ENCODE measurements at places on chromosomes 11 and 22.

- DNase-seq, result no peak
Measured at GRCh38 chr11:34758262-34758661, 137.4 kb downstream of the EHF start.

DNA sequence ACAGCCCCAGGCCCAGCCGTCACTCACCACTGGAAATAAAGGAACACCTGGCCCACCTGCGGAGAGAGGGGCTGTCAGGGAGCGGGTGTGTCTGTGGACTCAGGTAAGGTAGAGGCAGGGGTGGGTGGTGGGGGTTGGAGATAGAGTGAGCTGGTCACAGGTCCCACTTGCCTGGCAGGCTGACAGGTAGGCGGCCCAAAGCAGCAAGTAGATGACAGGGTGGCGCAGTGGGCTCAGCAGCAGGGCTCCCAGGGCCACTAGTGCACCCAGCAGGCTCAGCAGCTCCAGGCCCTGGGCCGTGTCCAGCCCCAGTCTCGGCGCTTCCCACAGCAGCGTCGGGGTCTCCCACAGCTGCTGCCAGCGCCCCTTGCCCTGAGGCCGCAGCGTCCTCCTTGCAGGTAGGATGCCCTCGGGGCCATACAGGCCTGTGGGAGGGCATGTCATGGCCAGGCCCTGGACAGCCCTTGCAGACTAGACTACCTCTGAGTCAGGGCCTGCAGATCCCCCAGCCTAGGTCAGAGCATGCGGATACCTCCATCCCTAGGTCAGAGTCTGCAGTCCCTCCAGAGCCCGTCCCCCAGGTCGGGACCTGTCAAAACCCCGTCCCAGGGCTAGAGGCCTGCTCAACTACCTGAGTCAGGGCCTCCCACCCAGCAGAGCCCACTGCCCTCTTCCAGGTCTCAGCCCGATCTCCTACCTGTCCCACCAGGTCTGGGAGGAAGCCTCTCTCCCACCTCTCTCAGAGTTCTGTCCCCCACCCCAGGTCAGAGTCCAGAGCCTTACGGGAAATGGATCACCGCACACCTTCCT lies 686 bp downstream of the LMF2 start:
- DNase-seq, result no peak

GRCh38 chr11:132245403-132246385 lies 875.3 kb downstream of the NTM start:
- no peak for DNase-seq

- no peak for DNase-seq
Measured at GRCh38 chr11:30585125-30585891, 845 bp downstream of the MPPED2 start.

GRCh38 chr22:49475253-49475652 lies 352.4 kb downstream of the BRD1 start:
- DNase-seq, result no peak

- no peak for DNase-seq
Measured at GRCh38 chr11:2091112-2091746, 48.0 kb downstream of the IGF2 start.

GRCh38 chr11:73414977-73415651 lies 38.9 kb downstream of the RELT start:
- DNase-seq, result no peak

DNA sequence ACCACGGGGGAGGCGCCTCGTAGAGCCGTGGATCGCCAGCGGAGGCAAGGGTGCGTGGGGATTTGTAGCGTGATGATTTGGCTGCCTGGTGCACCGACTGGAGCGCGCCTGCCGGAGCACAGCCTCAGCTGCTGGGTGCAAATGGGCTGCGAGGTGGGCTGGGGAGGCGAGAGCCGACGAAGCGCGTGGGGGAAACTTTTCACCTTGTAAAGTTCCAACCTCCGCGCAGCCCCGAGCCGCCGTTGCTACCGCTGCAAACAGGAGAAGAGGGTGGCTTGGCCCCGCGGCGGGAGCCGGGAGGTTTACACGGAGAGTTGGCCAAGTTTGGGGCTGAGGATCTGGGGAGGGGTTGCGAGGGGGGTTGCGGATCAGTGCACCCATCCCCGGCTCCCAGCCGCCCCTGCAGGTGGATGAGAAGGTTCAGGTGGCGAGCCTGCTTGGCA lies 528 bp downstream of the FAT3 start:
- DNase-seq, result no peak

GRCh38 chr11:126823274-126823673 lies 177.3 kb downstream of the KIRREL3 start:
- DNase-seq, result no peak

DNA sequence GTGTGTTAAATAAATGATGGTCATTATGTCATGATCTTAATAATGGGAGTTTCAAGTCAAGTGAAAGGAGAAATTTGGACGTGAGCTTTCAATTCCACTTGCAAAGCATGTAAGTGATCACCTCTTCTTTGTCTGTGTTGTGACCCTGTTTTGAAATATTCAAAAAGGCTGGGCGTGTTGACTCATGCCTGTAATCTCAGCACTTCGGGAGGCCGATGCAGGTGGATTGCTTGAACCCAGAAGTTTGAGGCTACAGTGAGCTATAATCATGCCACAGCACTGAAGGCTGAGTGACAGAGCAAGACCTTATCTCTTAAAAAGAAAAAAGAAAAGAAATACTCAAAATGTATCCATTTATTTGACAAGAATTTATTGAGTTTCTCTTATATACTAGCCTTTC lies 32.9 kb upstream of the EED start:
- DNase-seq, result no peak

- no peak for DNase-seq
Measured at GRCh38 chr11:131618201-131618600, 247.8 kb downstream of the NTM start.

DNA sequence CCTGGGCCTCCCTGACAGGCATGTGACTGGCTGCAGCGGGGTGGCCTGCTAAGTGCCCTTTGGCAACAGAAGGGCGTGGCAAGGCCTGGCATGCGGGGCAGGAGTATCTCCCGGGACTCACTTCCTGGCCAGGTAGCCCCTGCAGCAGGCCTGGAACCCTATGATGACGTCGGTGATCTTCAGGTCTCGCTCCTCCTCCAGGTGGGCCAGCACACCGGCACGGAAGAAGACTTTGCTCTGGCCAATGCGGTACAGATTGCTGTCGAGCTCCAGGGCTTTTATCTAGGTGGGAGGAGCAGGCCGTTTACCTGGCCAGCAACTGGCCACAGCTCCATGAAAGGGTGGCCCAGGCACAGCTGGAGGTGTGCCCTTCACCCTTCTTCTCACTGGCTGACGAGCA lies 50.9 kb downstream of the APOL1 start:
- DNase-seq, result no peak

- DNase-seq, result peak; percentile 37
Measured at GRCh38 chr22:37228106-37229011, 15.7 kb downstream of the RAC2 start.

GRCh38 chr22:23826510-23827350 lies 12.1 kb downstream of the DERL3 start:
- DNase-seq, result no peak

- DNase-seq, result no peak
Measured at GRCh38 chr11:131626788-131627187, 256.4 kb downstream of the NTM start.

GRCh38 chr11:17792161-17792560 lies 57.6 kb downstream of the KCNC1 start:
- no peak for DNase-seq

GRCh38 chr11:65639623-65640482 lies 2.0 kb downstream of the SIPA1 start:
- DNase-seq, result no peak

DNA sequence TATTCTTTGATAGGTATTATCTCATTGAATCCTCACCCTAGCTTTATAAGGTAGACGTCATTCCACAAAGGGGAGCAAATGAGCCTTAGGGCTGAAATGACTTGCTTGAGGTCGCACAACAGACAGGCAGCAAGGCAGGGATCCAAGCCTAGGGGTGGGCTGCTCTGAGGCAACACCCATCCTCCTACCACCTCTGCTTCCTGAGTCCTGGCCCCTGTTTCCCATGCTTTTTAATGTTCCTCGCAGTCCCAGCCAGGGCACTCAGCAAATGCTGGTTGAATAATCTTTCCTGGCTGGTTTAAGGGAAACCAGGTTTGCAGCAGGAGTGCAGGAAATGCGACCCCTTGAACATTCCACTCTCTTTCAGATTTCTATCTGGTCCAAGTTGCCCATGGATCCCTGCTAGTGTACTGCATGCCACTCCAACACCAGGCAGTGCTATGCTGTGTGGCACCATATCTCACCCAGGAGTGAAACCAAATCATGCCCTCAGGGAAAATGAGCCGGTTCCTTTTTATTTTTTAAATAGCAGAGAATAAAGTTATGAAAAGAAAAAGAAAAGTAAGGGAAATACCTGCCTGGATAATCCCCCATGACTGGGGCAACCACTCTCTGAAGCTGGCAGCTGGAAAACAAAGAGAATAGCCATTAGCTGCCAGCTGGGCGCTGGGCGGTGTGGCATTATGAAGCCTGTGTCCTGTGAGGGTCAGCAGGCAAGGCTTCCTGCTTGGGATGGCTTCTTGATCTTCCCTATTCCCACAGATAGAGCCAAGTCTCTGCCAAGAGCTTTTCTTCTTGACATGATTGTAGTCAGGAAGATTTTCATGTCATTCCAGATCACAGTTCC lies 21.8 kb downstream of the MICAL2 start:
- DNase-seq, result no peak

DNA sequence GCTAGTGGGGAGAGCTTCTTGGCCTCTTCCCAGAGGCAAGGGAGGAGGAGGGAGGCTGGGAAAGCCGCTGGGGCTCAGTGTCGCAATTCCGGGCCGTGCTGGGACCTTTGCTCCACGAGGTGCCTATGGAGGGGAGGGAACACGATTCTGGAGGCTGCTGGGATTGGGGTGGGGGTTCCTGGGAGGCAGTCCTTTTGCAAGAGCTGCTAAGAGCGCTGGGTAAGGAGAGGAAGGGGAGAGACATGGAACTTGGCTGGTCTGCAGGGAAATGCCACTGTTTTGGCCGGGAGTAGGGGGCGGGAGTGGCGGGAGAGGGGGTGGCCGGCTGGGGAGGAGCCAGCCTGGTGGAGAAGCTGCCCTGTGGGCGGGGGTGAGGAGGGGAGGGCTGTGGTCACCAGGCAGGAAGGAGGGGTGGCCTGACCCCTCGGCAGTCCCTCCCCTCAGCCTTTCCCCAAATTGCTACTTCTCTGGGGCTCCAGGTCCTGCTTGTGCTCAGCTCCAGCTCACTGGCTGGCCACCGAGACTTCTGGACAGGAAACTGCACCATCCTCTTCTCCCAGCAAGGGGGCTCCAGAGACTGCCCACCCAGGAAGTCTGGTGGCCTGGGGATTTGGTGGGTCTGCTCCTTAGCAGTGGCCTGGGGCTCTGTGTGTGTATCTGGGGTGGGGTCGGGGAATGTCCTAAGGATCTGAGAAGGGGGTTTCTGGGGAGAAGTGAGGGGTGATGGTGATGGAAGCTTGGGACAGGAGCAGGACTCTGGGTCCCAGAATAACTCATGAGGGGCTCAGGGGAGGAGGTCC lies at the start of gene NR1H3:
Gene NR1H3, plus strand, starts transcription at position 480 of the 800 bp plus-strand sequence. CDS start 1,221 bp downstream, outside the sequence.
- no peak for DNase-seq

DNA sequence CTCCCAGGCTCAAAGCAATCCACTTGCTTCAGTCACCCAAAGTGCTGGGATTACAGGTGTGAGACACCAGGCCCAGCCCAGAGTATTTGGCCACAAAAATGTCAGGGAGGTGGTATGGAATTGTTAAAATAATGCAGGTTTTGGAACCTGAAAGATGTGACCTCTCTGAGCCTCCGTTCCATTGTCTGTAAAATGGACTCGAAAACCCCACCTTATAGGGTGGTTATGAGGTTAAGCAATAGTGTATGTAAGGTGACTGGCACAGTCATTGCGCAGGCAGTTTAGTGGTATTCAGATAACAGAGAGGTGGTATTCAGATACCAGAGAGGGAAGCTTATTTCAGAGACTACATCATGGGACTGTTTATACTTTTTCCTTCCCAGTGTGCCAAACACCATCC lies 52.5 kb upstream of the PRSS23 start:
- DNase-seq, result no peak

- no peak for DNase-seq
Measured at GRCh38 chr11:57779276-57779675, 17.7 kb downstream of the CTNND1 start.

- peak; percentile 73 for DNase-seq
Measured at GRCh38 chr22:42473484-42474193, 41.4 kb upstream of the NFAM1 start.

Data from HCT116 (cell line).